ENCODE measurements at places on chromosomes 6 and 20.

DNA sequence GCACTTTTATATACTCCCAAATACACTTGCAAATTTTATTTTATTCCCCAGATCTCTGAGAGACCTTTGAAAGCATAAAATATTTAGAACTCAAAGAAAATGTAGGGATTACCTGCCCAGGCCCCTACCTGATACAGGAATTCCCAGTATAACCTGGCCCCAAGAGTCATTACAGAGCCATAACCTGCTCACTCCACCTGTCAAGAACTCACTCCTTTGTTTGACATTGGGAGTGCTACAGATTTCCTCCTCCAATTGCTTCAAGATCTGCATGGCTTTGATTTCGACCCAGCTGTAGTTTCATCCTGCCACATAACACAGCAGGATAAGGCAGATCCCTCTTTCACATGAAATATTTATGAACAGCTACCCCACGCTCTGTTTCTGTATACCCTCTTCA, 96.1 kb upstream of the SLC2A12 start:
- no peak for DNase-seq

GRCh38 chr6:95408111-95408510, 169.2 kb upstream of the MANEA start:
- DNase-seq, result peak; percentile 41

DNA sequence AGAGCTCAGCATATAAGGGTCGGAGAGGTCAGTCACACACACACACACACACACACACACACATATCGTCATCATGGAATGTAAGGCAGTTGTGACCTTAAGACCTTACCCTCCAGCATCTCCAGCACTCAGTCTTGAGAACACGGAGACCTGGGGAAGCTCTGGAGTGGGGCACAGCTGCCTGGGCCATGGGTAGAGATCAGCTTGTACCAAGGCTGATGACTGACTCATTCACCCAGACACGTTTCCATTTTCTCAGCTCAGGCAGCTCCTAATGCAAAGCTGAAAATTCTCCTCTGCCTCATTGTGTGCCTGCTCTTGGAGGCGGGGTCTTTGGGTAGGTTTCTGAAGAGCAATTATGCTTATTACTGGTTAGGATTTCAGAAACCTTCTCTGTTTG, 38.3 kb upstream of the PDYN start:
- DNase-seq, result no peak

DNA sequence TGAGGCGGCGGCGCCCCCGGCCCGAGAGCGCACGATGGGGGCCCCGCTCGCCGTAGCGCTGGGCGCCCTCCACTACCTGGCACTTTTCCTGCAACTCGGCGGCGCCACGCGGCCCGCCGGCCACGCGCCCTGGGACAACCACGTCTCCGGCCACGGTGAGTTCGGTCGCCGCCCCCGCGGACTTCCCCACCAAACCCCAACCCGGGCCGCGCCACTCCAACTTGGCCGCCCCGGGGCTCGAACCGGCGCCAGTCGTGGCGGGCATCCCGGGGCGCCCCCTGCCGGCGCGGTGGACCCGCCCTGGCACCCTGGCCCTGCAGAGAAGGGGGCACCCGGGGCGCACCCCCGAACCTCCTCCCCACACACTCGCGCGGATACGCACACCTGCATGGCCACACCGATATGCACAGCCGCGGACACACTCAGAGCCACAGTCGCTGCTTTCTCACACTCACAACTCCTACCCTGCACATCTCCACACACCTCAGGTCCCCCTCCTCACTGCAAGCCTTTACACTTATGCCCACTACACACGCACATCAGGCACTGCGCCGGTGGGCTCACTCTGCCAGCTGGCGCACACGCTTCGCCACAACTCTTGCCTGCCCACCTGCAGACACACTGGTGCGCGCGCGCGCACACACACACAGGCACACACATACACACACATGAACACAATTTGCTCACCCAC, 535 bp downstream of the VSTM2L start:
- DNase-seq, result no peak

DNA sequence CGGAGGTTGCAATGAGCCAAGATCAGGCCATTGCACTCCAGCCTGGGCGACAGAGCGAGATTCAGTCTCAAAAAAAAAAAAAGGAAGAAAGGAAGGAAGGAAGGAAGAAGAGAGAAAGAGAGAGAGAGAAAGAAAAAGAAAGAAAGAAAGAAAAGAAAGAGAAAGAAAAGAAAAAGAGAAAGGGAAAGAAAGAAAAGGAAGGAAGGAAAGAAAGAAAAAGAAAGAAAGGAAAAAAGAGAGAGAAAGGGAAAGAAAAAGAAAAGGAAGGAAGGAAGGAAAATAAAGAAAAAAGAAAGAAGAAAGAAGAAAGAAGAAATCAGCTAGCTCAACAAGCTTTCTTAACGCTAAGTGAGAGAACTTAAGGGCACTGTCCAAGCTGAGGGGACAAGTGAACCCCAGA, 7.6 kb upstream of the MATN4 start:
- DNase-seq, result no peak

DNA sequence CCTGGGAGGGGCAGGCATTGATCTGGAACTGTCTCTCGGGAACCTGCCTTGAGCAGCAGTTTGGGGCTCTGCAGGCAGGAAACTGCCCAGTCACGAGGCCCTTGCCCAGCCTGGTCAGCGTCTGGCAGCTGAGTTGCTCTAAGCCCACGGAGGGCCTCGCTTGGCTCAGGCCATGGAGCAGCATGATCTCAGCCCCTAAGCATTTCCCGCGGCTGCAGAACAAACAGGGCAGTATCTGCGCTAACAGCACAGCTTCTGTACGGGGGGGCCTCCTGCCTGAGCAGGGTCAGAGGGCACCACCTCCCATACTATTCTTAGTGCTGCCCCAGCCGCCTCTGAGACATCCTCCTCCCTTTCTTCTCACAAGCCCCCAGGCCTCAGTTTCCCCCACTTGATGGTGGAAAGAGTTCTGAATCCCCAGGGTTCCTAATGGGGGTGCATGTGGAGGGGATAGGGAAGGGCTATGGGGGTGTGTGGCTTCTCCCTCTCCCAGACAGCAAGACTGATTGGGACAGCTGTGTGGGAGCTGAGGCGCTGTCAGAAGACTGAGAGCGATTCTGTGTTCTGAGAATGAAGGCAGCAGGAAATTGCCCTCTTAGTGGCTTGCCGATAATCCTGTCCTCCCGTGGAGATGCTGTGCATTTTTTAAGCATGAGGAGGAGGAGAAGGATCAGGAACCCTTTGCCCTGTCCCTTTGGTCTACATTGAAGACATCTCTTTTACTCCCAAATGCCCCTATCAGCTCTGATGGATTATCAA, 46.4 kb downstream of the MOCS1 start:
- DNase-seq, result no peak

GRCh38 chr20:1955217-1955616, 38.6 kb downstream of the PDYN start:
- DNase-seq, result no peak

DNA sequence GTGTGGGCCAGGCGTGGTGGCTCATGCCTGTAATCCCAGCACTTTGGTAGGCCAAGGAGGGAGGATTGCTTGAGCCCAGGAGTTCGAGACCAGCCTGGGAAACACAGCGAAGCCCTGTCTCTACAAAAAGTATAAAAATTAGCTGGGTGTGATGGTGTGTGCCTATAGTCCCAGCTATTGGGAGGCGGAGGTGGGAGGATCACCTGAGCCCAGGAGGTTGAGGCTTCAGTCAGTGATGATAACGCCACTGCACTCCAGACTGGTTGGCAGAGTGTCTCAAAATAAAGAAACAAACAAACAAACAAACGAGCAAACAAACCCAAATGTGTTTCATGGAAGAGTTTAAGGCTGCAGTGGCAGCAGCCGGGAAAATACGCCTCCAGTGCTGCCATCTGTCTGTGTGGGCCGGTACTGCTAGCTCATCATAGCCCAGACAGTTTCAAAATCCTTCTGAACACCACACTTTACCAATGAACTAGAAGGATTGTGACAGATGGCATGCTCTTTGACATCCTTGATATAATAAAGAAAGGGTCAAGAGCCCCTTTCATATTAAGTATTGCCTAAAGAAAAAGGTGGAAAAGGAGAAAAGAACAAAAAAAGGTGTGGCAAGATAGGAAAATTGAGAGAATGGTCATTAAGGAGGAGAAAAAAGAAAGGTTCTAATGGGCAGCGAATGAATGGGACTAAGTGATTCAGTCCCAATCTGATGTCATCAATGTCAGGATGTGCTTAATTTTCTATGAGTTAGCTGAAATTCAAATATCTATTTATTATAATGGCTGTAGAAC, 298.6 kb downstream of the SYNE1 start:
- peak; percentile 28 for DNase-seq

DNA sequence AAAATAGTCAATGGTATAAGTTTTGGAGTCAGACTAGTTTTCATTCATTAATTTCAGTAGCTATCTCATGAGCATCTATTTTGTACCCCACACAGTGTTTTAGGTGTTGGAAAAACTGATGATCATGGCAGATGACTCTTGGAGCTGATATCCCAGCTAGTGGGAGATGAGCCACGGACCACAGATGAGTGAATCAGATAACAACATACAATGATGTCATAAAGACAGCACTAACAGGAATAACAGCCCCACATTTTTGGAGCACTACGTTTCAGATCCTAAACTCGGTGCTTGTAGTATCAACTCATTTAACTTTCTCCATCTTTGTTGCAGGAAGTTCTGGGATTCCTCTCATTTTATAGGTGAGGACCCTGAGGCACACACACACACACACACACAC, 67.8 kb upstream of the EDN3 start:
- DNase-seq, result no peak

DNA sequence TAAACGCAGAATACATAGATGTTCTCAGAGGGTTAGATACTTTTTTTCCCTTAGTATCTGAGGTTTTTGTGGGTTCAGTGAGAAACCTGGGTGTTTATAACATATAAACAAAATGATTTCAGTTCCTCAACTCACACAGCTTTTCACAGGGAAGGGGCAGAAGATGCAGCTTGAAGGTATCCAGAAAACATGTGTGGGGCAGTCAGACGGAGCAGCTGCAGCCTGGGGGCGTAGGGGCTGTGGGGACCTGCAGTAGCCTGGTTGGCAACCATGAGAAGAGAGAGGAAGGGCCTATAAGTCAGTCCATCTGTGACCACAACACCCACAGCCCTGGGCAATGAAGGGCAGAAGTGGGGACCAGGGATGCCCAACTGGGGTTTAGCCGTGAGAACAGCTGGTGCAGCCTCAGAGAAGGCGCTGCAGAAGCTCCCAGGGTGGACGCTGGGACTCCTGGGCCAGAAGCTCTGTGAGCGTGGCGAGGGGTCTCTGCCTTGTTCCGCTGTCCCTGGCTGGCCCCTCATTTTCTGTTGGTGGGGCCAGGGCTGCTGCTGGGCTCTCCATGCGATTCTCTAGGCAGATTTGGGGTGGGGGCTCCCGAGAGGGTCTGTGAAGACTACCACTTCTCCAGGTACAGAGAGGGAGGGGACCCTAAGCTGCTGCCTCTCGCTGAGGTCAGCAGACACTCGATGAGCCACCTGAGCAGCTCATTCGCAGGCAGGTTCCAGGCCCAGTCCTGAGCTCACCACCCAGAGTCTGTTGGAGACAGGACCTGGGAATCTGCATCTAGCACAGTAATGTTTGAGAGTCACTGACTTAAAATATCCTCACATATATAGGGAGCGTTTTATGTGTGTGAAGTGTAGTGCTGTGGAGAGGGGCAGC, 181.2 kb downstream of the ZDHHC14 start:
- DNase-seq, result peak; percentile 39

GRCh38 chr6:2695454-2696095, 55.1 kb downstream of the MYLK4 start:
- no peak for DNase-seq

DNA sequence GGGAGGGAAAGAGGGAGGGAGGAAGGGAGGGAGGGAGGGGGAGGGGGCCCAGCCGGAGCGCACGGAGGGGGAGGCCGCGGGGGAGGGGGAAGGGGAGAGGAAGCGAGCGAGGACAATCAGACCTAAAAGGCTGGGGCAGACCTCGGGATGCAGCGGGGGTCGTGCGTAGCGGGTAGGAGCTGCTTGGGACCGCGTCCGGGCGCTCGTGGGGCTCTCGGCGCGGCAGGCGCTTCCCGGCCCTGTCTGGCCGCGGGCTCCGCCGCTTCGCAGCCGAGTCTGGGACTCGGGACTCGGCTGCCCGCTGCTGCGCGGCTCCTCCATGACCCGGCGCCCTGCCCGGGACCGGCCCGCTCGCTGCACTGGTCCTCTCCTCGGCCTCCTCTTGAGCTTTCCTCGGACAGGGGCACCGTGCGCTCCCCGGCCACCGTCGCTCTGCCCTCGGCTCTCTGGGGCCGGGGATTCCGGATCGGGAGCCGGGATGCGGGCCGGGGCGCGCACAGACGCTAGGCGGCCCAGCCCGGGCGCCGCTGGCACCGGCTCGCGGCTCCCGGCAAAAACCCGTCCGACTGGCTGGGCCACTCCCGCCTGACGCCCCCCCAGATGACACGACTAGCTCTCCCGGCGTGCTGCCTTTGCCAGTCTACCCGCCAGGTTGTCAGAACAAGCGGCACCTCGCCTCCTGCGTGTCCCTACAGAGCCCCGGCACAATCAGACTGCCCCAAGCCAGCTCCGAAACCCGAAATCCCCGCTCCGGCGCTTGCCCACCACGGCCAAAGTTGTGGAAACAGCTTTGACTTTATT, 2.2 kb downstream of the TFAP2A start:
- DNase-seq, result no peak

DNA sequence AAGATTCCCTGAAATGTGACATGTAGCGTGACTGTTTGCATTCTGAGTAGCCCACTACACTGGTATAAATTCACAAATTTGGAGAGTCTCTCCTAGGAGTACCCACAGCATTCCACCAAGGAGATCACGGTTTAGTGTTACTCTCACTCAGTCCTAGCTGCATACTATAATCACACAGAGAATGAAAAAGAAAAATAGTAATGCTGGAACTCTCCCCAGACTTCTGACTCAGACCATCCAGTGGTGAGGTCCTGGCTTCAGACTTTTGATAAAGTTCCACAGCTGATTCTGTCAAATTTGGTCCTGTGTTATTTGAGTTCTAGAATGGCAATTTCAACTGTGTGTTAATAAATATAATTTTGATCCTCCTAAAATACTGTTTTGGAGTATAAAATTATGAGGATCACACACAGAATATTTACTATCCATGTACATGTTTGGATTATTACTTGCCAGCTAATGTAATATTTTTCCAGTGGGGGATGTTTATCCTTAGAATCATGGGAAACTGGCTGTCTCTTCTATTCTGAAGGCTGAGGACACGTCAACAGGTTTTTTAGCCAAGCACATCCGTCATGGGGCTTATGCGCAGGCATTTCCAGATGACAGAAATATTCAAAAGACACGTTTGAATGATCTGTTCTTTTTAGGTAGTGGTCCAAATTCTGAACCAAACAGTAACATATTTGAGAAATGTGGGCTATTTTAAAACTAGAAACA, 5.1 kb upstream of the KIAA0408 start:
- DNase-seq, result no peak

DNA sequence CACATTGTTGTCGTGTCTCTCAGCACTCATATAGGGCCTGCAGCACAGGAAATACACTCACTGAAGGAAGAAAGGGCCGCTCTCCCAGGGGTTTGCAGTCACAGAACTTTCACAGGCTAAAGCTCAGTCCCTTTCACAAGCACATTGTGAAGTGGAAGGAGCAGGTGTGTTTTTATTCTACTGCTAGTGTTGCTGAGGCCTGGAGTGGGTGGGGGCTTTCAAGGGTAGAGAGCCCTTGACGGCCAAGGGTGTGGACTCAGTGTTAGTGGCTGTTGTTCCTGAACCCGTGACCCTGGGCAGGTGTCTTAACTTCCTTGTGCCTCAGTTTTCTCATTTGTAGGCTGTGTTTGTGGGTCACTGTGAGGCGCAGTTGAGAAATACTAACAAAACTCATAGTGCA, 66.2 kb upstream of the SLC22A1 start:
- DNase-seq, result no peak
